ENCODE measurements at places on chromosomes 13 and 19.

GRCh38 chr13:52158629-52159158 is 703 bp downstream of the NEK3 start:
- no peak for DNase-seq

GRCh38 chr19:10256551-10256950 is 4.5 kb downstream of the MRPL4 start:
- no peak for DNase-seq

GRCh38 chr19:36115453-36116343 is at the start of gene TBCB:
Gene TBCB, plus strand, starts transcription at chr19:36115468. Its CDS starts 93 bp downstream, at chr19:36115561.
- DNase-seq, result peak; percentile 94

- DNase-seq, result no peak
Observed at GRCh38 chr13:108707584-108707983, 78.2 kb downstream of the MYO16 start.

GRCh38 chr13:21550918-21551317 is 53.1 kb downstream of the MICU2 start:
- DNase-seq, result no peak

DNA sequence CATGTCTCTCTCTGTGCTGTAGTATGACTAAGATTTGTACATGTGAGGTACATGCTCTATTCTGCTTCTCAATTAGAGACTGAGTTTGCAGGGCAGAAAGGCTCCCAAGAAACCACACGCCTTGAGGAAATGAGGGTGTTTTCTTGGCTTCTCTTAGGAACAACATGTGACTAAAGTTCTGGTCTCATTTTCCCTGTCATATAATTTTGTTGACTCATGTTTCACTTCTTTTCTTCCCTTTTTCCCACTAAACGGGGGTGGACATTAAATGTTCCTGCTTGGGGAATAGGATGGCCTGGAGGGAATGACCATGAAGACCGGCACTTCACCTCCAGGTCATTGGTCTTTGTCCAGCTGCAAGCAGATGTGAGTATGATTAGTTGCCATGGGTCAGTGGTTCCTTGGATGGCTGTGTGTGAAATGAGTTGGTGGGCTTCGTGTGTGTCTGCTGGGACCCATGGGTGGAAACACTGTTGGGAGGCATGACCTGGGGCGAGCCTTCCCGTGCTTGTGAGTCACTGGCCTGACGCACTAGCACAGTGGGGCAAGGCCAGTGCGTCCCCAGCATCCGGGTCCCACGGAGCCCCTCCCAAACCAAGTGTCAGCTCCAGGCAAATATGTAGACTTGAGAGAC is 56.6 kb downstream of the COL4A1 start:
- no peak for DNase-seq

DNA sequence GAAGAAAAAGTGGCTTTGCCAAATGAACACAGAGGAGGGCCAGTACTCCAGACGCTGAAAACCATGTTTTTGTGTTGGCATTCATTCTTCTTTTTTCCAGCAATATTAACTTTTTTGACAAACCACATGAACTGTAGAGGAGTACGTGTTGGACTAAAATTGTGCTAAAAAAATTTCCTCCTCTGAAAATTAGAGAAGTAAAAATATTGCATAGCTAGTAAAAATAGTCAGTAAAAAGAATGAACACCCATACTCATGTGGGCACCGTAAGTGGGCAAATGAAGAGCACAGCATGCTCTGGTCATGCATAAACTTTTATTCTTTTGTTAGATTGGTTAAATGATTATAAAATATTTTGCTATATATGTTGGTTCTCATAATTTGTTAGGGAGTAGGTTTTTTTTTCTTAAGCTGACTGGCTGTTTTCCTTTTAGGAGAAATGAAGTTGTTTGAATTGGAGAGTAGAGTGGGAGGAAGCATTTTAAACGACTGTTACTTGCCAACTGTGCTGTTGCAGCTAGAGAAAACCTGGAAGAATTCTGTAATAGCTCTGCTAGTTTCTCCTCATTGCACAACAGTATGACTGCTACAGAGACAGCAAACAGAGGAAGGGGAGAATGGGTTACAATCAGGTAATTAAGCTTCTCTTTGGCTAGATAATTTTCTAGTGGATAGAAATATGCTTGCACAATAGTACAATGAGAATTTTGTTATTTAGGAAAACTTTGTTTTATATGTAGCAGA is 222.4 kb downstream of the KCTD12 start:
- DNase-seq, result no peak

GRCh38 chr13:74006666-74007065 is 127.5 kb downstream of the KLF12 start:
- DNase-seq, result no peak

- no peak for DNase-seq
Observed at GRCh38 chr19:1789261-1790041, 22.6 kb downstream of the ATP8B3 start.

DNA sequence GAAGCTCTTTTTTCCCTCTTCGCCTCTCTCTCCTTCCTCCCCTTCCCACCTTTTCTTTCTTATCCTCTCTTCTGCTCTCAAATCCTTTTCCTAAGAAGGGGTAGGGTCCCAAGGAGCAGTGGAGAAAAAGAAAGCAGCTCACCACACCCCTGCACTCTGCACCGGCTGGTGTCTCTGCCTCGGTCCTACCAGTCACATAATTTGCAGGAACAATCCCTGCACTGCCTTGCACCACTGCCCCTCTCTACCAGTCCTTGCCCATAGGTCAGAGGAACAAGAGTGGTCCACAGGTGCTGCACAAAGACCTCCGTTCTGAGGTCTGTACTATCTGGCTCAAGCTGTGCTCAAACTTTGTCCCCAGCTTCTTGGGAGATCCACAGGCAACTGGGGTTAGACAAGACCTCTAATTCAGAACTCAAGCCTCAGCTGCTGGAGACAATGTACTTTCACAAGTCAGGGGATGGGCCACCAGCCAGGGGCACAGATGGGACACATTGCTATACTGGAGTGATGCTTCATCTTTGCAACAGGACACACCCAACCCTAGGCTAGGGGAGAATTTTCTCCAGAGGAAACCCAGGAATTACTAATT is 125.4 kb upstream of the ZNF507 start:
- DNase-seq, result no peak

DNA sequence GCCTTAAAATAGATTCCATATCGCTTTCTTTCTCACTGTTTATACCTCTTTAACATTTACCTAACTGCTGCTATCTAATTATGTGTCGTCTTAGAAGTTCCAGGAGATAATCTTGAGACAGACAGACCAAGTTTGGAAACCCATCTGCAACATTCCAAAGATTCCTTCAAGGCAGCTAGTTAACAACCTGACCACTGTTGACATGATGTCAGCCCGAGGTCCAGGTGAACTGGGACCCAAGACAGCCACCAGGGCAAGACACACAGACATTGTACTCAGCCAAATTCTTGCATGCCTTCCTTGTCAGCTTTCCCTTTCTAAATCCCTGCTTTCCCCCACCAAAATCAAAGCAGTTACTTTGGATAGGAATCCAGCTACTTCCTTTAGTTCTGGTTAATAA is 1476.5 kb upstream of the PRR20A start:
- no peak for DNase-seq

DNA sequence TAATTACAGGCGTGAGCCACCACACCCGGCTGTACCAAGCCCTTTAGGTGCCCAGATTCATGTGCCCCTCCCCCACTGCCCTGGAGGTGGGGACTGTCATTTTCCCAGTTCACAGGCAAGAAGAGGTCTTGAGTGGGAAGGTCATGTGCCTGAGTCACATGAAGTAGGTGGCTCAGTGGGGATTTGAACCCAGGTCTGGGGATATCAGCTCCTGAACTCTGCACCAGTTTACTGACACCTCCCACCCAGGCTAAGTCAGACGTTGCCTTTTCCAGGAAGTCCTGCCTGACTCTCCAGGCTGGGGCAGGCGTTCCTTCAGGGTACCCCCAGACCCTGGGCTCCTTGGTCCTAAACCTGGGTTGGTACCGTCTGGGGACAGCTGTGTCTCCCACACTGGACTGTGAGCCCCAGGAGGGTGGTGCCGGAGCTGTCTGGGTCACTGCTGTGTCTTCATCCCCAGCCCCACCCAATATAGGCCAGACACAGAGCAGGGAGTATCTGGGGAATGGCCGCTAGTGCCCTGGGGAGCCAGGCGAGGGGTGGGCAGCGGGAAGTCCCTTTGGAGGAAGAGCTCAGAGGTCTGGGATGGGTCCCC is 8.6 kb downstream of the VASP start:
- DNase-seq, result no peak

GRCh38 chr19:35337097-35337983 is 8.4 kb downstream of the CD22 start:
- no peak for DNase-seq

- DNase-seq, result peak; percentile 25
Observed at GRCh38 chr13:39051157-39051556, 12.9 kb downstream of the NHLRC3 start.

- no peak for DNase-seq
Observed at GRCh38 chr13:48000559-48001113, 437 bp downstream of the SUCLA2 start.

GRCh38 chr19:57559008-57559403 is 657 bp downstream of the ZNF550 start:
- DNase-seq, result peak; percentile 21

- no peak for DNase-seq
Observed at GRCh38 chr13:39266426-39266825, 228.2 kb downstream of the NHLRC3 start.

- no peak for DNase-seq
Observed at GRCh38 chr13:57302604-57303003, 135.6 kb downstream of the PRR20E start.

DNA sequence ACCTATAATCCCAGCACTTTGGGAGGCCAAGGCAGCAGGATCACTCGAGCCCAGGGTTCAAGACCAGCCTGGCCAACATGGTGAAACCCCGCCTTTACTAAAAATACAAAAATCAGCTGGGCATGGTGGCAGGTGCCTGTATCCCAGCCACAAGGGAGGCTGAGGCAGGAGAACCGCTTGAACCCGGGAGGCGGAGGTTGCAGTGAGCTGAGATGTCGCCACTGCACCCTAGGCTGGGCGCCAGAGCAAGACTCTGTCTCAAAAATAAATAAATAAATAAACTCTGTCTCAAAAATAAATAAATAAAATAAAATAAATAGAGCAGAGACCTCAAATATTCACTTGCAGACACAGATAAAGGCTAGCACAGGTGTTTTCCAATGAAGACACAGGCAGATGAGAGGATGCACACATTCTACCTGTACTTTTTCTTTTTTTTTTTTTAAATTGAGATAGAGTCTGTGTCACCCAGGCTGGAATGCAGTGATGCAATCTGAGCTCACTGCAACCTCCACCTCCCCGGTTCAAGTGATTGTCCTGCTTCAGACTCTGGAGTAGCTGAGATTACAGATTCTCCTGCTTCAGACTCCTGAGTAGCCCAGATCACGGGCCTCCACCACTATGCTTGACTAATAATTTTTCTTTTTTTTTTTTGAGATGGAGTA is 2.7 kb upstream of the RPS16 start:
- DNase-seq, result no peak

DNA sequence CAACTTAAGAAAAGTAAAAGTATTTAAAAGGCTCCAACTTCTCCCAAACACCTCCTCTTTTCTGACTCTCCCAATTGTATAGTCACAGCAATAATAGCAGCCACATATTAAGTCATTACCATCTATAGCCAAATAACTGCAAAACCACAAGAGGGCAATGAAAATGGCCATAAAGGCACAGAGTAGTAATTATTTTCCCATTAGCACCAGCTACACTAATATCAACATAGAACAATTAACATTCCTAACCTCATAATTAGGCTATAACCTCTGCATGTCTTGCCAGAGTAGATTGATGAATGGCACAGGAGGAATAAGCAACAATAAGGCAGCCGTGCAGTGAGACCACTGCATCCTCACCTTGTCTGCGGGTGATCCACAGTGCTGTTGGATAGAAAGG is 226.4 kb upstream of the SERP2 start:
- DNase-seq, result no peak

DNA sequence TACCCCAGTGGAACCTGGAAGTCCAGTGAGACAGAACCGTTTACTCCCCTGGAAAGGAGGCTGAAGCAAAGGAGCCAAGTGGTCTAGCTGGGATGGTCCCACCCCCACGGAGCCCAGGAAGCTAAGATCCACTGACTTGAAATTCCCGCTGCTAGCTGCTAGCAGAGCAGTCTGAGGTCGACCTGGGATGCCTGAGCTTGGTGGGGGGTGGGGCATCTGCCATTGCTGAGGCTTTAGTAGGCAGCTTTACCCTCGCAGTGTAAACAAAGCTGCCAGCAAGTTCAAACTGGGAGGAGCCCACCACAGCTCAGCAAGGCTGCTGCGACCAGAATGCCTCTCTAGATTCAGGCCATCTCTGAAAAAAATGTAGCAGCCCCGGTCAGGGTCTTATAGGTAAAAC is 437.0 kb downstream of the SUCLA2 start:
- no peak for DNase-seq

- no peak for DNase-seq
Observed at GRCh38 chr13:66159511-66159910, 1070.6 kb downstream of the PCDH9 start.

- DNase-seq, result no peak
Observed at GRCh38 chr13:112255550-112256120, 120.5 kb upstream of the SPACA7 start.

DNA sequence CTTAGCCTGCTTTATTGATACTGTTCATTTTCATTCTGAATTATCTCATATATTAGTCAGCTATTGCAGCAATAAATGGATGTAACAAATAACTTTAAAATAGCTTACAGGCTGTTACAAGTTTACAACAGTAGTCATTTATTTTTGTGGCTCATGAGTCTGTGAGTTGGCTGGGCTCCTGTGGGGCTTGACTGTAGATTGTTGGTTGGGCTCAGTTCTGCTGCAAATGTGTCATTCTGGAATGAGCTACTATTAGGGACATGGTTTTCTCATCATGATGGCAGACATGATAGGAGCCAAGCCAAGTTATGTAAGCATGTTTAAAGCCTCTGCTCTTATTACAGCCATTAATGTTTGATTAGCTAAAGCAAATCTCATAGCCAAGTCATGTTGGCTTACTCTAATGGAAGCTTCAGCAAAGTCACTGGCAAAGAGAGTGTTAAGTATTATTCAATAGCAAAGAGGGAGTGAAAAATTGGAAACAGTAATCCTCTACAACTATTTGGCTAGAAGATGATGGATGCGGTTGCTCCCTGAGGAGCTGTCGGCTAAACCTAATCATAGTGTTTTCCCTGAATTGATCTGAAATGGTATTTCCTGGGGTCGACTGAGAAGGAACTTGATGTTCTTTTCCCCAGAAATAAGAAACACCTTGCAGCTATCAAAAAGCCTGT is 391.3 kb downstream of the TDRD3 start:
- DNase-seq, result no peak

DNA sequence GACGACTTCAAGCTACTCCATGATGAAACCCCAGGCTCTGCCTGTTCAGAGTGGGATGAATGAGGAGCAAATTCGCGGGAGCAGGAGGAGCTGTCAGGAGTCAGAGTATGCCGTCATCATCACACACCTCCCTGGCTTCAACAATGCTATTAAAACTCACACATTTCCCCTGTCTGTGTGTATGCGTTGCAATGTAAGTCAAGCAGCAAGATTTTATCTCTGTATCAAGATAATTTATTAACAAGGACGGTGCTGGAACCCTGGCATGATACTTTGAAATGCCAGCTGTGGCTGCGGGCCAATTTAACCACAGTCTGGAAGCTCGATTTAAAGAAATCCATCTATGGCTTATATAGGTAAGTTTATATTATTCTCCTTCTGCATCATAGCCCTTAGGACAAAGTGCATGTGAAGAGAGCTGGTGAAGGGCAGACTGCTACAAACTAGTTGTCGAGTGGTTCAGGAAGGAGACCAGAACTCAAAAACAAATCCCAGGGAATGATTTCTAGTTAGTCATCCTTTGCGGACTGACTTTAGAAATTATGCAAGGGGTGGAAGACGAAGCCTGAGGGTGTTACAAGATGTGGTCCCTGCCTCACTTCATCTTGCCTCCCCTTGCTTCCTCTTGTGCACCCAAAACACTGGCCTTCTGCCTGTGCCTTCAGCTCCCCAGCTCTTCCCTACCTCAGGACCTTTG is 486.5 kb downstream of the COG6 start:
- no peak for DNase-seq

- no peak for DNase-seq
Observed at GRCh38 chr19:47097396-47098201, 16.0 kb downstream of the ZC3H4 start.

All from naive thymus-derived CD8-positive, alpha-beta T cell (primary cell).